Forelimb muscle (tissue), 1 donor: ENCODE measurements at places on chromosomes 2 and 18. TPM values are rescaled to one million over a fixed set of nuclear protein-coding genes. Genes with fewer than 3 reads are reported as not detected.

DNA sequence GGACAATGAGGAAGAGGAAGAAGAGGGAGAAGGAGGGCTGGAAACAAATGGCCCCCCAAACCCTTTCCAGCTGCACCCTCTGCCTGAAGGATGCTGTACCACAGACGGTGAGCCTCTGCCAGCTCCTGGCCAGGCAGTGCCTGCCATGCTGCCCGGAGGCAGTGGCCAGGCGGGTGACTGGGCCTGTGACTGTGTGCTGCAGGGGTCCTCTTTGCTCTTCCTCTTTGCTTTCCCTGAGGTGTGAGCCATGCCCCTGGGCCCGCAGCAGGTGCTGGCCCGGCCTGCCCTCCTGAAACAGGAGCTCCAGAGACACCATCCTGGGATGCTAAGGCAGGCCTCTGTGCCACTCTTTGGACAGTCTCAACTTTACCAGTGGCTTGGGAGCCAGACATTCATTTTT lies 28.6 kb downstream of the GREB1 start:
- no peak for DNase-seq

DNA sequence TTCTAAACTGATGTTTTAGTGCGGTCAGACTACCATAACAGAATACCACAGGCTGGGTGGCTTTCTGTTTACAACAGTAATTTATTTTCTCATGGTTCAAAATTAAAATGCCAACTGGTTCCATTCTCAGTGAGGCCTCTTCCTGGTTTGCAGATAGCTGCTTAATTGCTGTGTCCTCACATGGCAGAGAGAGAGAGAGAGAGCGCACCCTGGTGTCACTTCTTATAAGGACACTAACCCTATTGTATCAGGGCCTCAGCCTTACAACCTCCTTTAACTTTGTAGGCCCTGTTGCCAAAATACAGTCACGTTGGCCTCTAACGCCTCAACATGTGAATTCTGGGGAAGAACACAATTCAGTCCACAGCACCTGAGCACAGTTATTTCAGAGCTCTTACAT lies 37.5 kb upstream of the ZNF385B start:
- DNase-seq = no peak

- DNase-seq = no peak
Measured at GRCh38 chr2:144935736-144936135, 415.8 kb upstream of the ZEB2 start.

GRCh38 chr18:38525039-38525438 lies 959.4 kb upstream of the CELF4 start:
- no peak for DNase-seq

- DNase-seq = no peak
Measured at GRCh38 chr2:236666646-236667204, 97.1 kb downstream of the ACKR3 start.

GRCh38 chr2:137910641-137911040 lies 53.6 kb upstream of the HNMT start:
- no peak for DNase-seq

- DNase-seq = no peak
Measured at GRCh38 chr2:182642328-182642727, 73.7 kb upstream of the DNAJC10 start.

- no peak for DNase-seq
Measured at GRCh38 chr18:2121224-2121623, 450.1 kb downstream of the METTL4 start.

DNA sequence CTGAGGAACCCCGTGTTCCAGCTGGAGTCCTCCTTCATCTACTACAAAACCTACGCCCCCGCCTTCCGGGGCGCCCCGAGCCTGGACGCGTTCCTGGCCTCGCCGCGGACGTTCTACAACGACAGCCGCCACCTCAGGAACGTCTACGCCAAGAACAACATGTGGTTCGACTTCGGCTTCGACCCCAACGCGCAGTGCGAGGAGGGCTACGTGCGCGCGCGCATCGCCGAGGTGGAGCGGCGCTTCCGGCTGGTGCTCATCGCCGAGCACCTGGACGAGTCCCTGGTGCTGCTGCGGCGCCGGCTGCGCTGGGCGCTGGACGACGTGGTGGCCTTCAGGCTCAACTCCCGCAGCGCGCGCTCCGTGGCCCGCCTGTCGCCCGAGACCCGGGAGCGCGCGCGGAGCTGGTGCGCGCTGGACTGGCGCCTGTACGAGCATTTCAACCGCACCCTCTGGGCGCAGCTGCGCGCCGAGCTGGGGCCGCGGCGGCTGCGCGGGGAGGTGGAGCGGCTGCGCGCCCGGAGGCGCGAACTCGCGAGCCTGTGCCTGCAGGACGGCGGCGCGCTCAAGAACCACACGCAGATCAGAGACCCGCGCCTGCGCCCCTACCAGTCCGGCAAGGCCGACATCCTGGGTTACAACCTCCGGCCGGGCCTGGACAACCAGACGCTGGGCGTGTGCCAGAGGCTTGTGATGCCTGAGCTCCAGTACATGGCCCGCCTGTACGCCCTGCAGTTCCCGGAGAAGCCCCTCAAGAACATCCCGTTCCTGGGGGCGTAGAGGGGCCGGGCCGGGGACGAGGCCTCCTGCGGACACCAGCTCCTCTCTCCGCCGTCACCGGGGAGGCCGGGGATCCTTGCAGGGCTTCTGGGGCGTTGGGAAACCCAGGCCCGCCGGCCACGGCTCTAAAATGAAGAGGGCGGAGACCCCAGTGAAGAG lies 5.3 kb upstream of the NEU4 start:
- DNase-seq = peak; percentile 46

GRCh38 chr2:142777742-142778141 lies 99.7 kb upstream of the KYNU start:
- DNase-seq = no peak

GRCh38 chr2:46267616-46268015 lies 29.6 kb upstream of the EPAS1 start:
- no peak for DNase-seq

GRCh38 chr2:26763019-26763418 lies 1.1 kb upstream of the SLC35F6 start:
- no peak for DNase-seq

DNA sequence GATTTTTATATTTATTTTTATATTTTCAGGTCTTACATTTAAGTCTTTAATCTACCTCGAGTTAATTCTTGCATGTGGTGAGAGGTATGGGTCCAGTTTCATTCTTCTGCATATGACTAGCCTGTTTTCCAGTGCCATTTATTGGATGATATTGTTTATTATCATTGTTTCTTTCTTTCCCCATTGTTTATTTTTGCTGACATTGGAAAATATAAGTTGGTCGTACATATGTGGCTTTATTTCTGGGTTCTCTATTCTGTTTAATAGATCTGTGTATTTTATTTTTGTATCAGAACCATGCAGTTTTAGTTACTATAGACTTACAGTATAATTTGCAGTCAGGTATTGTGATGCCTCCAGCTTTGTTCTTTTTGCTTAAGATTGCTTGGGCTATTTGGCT lies 113.4 kb upstream of the VWC2L start:
- DNase-seq = no peak

DNA sequence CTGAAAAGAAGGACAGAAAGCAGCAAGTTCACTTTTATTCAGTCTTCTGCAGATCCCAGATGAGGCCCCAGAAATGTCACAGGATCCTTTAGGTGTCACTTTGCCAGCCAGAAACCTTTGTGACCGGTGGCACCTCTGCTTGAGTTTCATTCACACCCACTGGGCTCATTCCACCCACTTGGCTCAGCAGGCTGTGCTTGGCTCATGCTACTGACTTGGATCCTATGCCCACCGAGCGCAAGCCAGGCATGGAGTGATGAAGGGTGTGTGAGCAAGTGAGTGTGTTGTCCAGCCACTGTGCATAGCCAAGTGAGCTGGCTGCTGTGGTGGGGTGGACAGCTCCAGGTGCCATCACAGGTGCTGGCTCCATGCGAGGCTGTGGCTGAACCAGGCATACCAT lies 357.0 kb upstream of the GULP1 start:
- DNase-seq = no peak

- no peak for DNase-seq
Measured at GRCh38 chr18:35083174-35083712, 42.0 kb downstream of the MAPRE2 start.

DNA sequence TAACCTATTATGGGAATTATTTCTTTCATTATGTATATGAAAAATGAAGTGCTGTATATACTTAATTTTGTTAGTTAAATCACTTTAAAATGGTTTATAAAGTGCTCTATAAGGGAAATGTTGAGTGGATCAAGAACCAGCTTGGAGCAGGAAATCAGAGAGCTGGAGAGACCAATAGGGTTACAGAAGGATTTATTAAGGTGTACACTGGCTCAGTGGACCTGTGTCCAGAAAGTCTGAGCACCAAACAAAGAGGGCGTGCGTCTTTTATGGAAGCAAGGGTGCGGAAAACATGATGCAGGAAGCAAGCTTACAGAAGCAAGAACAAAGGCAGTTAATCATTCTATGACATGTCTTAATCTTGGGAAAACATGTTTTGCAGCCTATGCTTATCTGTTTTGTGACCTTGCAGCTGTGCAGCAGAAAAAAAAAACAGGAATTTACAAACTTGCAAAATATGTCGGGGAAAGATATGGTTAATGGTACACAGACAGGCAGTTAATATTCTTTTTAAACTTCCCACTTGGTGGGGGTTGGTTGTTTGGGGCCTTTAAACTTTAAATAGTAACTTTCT lies 65.2 kb upstream of the SLC35G4 start:
- no peak for DNase-seq

DNA sequence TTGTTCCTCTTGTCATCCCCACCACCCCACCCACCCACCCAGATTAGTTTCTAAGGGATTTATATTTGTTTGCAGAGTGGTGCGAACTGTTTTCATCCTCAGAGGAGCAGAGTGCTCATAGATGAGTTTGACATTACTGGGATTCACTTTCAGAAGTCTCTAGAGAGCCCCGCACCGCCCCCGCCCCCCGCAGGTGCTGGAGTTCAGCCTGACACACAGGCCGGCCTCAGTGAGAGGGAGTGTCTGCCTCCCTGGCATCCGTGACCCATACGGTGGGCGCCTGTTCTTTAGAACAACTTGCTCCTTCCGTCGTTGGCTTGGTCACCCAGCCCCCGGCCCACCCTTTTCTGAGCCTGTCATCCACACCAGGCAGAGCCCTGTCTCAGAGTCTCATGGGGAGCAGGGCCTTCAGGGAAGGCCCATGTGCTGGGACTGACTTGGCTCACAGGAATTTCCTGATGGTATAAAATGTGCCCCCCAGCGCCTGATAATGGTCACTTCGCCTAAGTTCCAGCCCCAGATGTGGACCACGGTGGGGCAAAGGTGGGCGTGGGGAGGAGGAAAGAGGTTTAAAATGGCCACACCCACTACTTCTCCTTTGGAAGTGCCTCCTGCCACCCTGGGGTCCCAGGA lies 44.3 kb downstream of the HPCAL1 start:
- no peak for DNase-seq

- no peak for DNase-seq
Measured at GRCh38 chr2:126539101-126539500, 116.9 kb upstream of the GYPC start.

DNA sequence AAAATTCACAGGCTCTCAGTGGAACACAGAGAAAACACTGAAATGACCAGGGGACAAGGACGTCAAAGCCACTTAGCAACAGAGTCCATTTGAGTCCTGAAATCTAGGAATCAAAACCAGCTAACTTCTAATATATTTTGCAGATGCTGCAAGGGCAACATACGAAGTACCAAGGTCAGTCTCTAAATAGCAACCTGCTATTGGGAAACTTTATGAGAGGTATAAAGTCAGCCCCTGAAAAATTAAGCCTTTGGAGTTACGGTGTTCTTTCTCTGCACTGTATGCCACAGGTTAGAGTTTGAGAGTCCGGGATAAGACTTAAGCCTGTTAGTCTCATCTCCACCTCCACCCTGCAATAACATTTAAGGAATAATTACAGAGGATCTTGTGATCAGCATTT lies 13.3 kb downstream of the NPC1 start:
- no peak for DNase-seq

DNA sequence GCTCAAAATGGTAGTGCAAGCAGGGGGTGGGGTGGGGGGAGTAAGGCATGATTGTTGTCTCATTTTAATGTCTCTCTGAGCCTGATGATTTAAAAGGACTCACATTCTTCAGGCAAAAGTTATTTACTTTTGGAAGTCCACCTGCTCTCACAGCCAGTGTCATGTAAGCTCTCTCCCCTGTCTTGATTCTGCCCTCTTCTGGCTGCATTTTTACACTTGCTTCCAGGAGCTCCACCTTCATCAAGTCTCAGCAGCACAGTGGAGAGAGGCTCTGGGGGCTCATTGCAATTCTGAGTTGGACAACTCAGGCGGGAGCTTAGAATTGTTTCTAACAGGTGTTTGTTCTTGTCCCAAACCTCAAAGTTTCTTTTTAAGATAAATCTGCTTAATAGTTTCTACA lies 39.2 kb downstream of the GNAL start:
- DNase-seq = no peak

DNA sequence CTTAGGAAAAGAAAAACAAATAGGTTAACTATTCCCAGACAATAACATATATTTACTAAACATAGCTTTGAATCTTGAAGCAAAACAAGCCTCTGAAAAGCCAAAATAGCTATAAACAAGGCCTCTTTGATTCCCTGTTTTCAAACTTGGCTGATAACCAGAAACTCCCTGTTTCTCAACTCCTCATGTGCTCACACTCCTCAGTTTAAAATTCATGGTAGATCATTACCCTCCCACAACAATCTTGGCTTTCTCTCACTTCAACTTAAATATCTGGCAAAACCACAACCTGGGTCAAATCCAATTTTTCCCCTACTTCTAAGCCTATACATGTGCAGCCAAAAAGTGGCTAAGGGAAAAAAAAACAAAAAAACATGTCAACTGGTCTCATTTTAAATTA lies 15.6 kb downstream of the SUCLG1 start:
- no peak for DNase-seq

The HMSD gene
- not detected for polyA plus RNA-seq

The FBXO15 gene
- polyA plus RNA-seq = 1.9 TPM

The CTLA4 gene
- polyA plus RNA-seq = 0.09 TPM

The TXNDC2 gene
- polyA plus RNA-seq = 0.05 TPM

The UGT1A3 gene
- not detected for polyA plus RNA-seq

The GPR35 gene
- polyA plus RNA-seq = 1.7 TPM

The NEB gene
- polyA plus RNA-seq = 1,544 TPM

The RASGRP3 gene
- polyA plus RNA-seq = 29.9 TPM

The TEKT4 gene
- polyA plus RNA-seq = not detected

The DHX57 gene
- 17.0 TPM for polyA plus RNA-seq

The RNF149 gene
- polyA plus RNA-seq = 36.2 TPM

The ASPRV1 gene
- 2.9 TPM for polyA plus RNA-seq

The LIPG gene
- polyA plus RNA-seq = 4.4 TPM

The NPPC gene
- 1.8 TPM for polyA plus RNA-seq

The BOLL gene
- polyA plus RNA-seq = 1.6 TPM

The STARD6 gene
- polyA plus RNA-seq = not detected

The ROCK1 gene
- 33.5 TPM for polyA plus RNA-seq
